ENCODE measurements at places on chromosomes 5 and 9.

GRCh38 chr5:17241635-17242034 lies 24.2 kb downstream of the BASP1 start:
- no peak for DNase-seq

GRCh38 chr5:91166059-91166807 lies 216.9 kb downstream of the ARRDC3 start:
- DNase-seq = peak; percentile 68

- DNase-seq = peak; percentile 93
These were observed 4.9 kb upstream of the ROR2 start for GRCh38 chr9:91954841-91955471.

GRCh38 chr5:31888564-31888963 lies 249.6 kb downstream of the PDZD2 start:
- no peak for DNase-seq

DNA sequence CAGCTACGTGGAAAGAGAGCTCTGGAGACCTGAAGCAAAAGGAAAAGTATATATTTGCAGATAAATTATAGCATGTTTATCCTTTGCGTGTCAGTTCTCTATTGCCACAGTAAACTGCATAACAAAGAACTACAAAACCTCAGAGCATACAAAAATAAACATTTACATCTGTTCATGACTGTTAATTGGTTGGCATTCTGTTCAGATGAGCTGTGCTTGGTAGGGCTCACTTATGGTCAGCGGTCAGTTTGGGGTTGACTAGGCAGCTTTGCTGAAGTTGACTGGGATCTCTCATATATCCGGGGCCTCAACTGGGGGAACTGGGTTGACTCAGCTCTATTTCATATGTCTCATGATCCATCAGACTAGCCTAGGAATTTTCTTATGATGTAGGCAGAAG lies 257.7 kb downstream of the TLE1 start:
- peak; percentile 68 for DNase-seq

DNA sequence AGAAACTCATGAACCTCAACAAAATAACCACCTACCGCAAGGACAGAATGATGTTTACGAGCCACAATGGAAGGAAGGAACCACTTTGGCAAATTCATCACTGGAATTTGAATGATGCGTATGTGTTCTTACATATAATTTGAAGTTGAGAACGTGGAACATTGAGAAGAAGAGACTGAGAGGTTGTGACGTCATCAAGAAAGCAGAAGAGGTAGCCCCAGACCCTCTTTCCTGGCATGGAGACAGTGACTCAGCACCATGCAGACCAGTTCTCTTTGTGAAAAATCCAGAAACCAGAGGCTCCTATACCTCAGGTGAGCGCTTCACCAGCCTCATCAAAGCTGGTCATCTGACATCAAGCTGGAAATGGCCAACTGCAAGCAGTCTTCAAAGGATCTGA lies 124.5 kb downstream of the PDZD2 start:
- DNase-seq = no peak

DNA sequence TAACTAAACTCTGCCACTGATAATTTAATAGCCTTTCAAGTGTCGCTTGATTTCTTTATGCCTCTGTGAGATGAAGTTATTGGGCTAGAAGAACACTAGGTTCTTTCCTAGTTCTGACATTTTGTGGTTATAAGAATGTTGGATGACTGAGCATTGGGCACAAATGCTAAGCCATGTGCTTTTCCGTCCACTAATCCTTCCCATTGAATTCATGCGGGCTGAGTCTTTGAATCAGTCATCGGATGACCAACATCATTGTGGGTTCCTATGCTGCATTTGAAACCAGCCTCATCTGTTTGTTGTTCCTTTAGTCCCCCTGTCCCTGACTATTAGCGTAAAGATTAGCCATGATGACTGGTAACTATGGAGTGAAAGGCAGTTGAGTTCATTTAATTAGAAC lies 58.5 kb downstream of the ALDH1A1 start:
- DNase-seq = peak; percentile 73

DNA sequence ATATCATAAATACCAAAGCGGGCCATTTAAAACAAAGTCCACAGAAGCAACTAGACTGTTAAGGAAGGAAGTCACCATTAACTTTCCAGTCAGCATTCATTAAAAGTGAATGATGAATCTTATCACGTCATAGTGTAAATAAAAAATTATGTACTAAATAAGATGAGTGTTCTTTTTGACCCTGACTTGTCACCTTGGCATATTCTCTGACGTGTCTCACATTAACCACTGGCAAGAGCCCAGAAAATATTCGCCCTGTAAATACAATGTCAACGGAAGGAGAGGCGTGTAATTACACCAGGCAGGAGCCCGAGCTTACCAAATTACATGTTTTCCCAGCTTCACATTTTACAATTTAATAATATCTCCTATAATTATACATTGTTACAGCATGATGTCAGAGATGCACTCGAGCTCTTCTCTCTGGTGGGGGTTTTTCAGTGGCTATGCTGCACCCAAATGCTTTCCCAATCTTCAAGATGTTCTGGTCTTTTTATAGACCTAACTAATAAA lies 29.3 kb upstream of the UBE2QL1 start:
- peak; percentile 72 for DNase-seq

GRCh38 chr9:89738137-89738932 lies 133.5 kb downstream of the GADD45G start:
- no peak for DNase-seq

DNA sequence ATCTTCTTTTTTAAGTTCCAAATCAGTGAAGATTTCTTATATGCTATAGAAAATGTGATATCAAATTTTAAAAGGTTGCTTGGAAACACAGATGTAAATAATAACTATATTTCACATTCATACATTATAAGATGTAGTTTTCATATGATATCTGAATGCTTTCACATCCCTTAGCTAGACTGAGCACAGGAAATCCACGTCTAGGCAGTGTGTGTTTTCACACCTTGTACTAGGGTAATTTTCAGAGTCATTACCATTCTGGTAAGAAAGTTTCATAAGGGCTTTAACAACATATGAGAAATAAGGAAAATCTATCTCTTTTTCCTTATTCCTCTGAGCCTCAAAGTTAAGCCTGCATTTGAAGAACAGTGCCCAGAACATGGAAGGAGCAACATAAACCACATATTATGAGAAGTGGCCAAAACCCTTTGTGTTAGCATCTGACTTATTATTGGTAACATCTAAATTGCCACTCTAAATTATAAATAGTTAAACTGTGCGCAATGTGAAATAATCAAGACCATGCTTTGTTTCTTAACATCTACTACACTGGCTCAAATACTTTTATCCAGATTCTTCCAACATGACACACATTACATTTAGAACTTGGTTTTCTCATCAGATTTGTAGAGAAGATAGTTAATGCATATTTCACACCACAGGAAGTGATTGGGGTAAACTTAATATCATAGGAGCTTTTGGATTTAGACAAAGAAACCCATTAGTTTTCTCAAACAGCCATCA lies 113.3 kb downstream of the PPP2R2B start:
- peak; percentile 3 for DNase-seq

- DNase-seq = no peak
These were observed 110.4 kb upstream of the FAM174A start for GRCh38 chr5:100424787-100425186.

Measured in fibroblast of skin of right quadriceps (primary cell).